AG04450 (cell line): ENCODE measurements at places on chromosomes 2 and 18. TPM values are rescaled to one million over a fixed set of nuclear protein-coding genes. Genes with fewer than 3 reads are reported as not detected.

Gene UGT1A9
- polyA plus RNA-seq, result not detected in 2 replicates

Gene SCN2A
- polyA plus RNA-seq, result 1.7 and 2.5 TPM in 2 replicates

Gene NEU2
- polyA plus RNA-seq, result not detected in 2 replicates

Gene GLB1L
- polyA plus RNA-seq, result 8.8 and 9.6 TPM in 2 replicates

GRCh38 chr2:233153146-233153798 lies 93.1 kb downstream of the INPP5D start:
- no peak for DNase-seq

DNA sequence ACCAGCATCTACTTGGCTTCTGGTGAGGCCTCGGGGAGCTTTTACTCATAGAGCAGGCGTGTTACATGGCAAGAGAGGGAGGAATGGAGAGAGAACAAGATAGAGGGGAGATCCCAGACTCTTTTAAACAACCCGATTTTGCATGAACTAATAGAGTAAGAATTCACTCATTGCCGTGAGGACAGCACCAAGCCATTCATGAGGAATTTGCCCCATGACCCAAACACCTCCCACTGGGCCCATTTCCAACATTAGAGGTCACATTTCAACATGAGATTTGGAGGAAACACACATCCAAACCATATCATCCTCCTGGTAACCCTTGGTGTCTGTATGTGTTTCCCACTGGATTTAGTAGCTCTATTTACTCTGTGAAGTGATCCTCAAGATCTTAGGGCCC lies 249.9 kb upstream of the SP5 start:
- DNase-seq, result no peak

DNA sequence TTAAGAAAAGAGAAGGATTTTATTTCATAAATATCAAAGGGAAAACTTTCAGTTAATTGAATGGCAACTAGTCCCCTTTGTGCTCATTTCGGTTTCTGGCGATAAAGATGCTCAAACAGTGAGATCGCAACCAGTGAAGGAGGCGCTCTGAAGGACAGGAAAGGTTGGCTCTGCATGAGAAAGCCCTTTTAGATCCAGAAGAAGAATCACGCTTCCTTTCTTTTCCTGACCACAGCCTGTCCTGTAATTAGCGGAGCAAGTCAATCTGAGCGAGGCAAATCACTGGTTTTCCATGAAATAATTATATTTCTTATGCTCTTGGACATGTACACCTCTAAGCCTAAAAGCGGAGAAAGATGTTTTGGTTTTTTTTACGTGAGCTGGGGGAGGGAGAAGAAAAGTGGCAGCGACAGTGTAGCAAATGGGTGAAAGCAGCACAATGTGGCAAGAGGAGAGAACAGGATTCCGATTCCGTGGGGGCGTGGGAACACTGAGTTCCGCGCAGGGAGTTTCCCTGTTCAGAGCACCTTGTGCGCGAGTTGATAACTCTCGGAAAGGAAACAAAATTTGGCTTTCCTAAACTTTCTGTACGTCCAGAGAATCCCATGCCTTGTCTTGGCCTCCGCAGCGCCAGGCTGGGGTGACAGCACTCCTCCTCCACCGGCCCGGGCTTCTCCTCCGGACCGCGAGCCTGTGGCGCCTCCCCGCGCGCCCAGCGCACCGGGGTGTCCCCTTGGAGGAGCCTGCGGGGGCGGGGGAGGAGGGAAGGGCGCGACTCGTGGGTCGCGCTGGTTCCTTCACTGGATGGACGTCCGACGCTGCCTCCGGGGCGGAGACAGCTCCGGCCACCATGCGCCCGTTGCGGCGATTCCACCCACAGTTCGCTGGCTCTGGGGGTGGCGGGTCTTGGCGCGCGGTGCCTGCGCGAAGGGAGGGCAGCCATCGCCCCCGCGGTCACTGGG lies 620 bp upstream of the SLC9A2 start:
- DNase-seq, result no peak

GRCh38 chr2:203782262-203782976 lies 76.0 kb downstream of the CD28 start:
- DNase-seq, result peak; percentile 68

- DNase-seq, result no peak
These were observed 117.2 kb downstream of the UXS1 start for GRCh38 chr2:106076941-106077340.

DNA sequence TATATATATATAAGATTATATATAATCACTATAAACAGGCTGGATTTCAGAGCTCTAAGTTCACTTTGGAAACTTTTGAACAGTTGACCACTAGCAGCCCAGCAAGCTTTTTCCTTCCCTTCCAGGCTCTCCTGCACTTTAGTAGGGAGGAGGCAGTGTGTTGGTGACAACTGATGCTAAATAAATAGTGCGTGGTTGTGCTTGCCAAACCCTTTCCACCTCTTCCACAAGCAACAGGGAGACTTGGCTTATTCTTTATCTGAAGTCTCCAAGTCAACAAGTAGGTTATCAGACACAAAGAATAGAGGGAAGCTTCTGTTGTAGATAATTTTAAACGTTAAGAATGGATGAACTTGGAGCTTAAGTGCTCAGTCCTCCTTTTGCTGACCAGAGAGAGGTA lies 408.2 kb upstream of the HNRNPA3 start:
- no peak for DNase-seq

- no peak for DNase-seq
These were observed 27.5 kb upstream of the MSGN1 start for GRCh38 chr2:17788773-17789172.
